ENCODE measurements at places on chromosomes 5 and 9. TPM values are rescaled to one million over a fixed set of nuclear protein-coding genes. Genes with fewer than 3 reads are reported as not detected.
A peak's percentile ranks its signal among the peaks of the same experiment; 100 is the strongest.

DNA sequence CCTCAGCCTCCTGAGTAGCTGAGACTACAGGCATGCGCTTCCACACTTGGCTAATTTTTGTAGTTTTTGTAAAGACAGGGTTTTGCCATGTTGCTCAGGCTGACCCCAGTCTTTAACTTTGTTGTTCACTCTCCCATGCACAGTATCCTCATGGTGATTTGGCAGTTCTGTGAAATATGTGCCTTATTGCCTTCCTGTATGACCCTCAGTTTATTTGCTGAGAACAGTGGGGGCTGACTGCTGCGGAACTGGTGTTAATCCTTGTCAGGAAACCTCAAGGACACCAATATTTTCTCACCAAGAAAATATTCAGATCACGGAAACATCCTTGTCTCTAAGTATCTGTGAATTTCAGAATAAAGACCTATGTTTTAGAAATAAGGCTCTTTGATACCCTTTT lies 287.8 kb downstream of the ARRDC3 start:
- DNase-seq = no peak

GRCh38 chr5:67045816-67046740 lies 150.5 kb downstream of the CD180 start:
- no peak for DNase-seq

Gene SPINK13
- not detected for total RNA-seq

DNA sequence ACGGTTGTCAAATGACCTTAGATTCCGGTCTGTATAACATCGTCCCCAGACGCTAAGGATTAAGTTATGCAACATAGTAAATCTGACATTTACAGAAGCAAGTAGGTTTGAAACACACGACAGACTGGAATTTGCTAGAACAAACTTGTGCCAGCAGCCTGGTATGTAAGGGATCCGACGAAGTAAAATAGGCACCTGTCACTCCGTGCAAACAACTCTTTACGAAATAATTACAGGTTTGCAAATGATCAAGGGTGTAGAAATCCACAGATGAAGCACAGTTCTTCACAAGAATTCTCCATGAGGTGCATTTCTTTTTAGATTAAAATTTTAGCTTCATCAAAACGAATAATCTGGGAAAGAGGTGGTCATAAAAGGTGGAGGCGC lies 508 bp downstream of the MOCS2 start:
- no peak for DNase-seq

DNA sequence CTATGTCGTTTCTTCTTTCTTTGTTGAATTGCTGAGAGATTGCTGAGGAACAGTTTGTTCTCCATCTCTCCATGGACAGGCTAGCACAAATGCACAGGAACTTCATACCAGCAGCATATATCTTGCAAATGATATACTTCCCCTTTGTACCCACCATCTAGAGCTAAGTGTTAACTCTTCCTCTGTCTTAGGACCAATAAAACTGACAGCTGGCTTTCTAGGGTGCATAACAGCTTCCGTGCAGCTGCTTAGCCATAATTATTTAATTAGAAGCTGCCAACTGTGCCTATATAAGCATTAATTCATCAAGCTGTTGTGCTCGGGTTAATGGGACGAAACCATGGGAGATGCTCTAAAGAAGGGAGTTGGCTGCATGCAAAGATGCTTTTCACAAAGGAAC lies 38.7 kb downstream of the KCTD16 start:
- no peak for DNase-seq

DNA sequence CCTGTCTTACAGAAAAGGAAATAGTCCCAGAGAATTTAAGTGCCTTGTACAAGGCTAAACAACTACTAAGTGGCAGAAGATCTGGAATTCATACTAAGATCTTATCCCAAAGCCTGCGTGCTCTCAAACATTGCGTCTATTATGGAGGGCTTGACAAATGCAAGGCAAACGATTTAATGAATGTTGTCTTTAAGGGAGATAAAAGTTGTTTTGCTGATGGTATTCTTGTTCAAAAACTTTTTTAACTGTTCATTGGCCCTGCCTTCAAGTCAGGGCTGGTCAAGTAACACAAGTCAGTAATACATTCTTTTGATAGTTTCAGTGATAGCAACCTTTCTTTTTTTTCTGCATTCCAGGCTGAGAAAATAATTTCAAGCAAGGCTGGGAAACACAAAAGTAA lies 1.7 kb upstream of the SLC38A9 start:
- DNase-seq = no peak

Gene IFNA2
- not detected for total RNA-seq

DNA sequence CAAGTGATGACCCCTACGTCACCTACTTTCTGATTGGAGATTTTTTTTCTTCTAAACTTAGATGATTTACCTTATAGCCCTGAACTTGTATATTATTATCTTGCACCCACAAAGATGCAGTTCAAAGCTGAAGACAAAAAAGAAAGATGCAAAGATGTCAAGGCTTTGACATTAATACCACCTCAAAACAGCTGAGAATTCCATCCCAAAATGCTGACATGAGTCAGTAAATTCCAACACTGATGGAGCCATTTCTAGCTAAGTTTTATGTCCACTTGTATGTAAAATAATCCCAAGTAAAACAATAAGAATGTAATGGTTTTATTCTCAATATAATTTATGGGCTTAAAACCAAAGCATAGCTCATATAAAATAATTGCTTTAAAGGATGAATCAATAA lies 91.5 kb upstream of the CDH9 start:
- no peak for DNase-seq

- DNase-seq = no peak
These were observed 148.1 kb upstream of the DMRT1 start for GRCh38 chr9:693201-694091.

Gene MCCC2
- total RNA-seq = 118 TPM

GRCh38 chr5:120229036-120229435 lies 235.1 kb upstream of the PRR16 start:
- no peak for DNase-seq

Gene FBXW5
- 162 TPM for total RNA-seq

Gene FOXD4L6
- total RNA-seq = not detected

- DNase-seq = no peak
These were observed 454.6 kb downstream of the GADD45G start for GRCh38 chr9:90059436-90059835.

GRCh38 chr5:83467371-83468035 lies 4.0 kb upstream of the VCAN start:
- peak; percentile 62 for DNase-seq

DNA sequence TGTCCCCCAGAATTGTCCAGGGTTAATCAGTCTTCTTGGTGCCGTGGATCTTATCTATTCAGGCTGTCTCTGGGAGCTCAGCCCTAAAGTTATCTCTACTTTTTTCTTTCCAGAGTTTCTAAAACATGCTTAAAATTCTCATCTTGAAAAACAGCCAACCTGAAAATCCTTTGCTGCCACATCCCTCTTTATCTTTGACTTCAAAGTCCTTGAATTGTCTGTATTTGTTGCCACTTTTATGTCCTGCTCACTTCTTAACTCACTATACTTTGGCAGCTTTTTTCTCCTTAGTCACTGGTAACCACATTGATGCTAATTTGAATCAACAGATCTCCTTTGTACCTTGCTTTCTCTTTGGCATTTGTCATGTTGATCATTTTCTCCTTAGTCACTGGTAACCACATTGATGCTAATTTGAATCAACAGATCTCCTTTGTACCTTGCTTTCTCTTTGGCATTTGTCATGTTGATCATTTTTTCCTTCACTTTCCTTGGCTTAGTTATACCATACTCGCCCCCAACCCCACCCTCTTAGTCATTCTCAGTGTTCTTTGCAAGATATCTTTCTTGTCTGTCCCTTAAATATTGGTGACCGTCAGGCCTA lies 8.5 kb downstream of the DMXL1 start:
- DNase-seq = no peak

DNA sequence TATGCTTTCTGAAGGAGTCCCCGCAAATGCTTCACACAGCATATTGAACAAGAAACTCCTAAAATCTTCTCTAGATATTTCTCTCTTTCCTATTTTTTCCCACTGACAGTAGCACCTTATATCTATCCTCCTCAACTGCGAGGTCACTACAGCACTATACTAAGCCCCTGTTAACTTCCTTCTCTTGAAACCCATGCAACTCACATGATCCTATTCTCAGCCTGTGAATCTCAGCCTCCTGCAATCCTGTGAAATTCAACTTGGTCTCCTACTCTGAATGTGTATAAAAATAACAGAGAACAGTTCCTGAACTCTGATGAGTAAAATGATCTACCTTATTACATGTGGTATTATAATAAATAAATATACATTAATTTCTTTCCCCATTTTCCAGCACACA lies 6.1 kb upstream of the PLGRKT start:
- DNase-seq = no peak

DNA sequence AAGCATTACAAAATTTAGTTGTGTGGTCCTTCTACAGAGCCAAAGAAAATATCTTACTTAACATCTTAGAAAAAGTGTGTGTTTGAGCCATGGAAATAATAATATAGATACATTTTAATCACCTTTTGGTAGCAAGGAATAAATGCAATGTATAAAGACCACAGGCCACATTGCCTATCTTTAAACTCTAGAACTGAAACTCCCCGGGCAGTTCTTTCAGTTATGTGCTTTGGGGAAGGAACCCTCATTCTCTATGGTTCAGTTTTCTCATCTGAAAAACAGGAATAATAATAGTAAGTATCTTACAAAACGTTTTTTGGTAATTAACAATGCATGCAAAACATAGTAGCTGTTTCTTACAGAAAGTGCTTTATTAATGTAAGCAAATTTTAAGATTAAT lies 67.8 kb upstream of the GABRB2 start:
- no peak for DNase-seq

GRCh38 chr5:17854901-17855300 lies 220.6 kb downstream of the TAF11L14 start:
- no peak for DNase-seq

DNA sequence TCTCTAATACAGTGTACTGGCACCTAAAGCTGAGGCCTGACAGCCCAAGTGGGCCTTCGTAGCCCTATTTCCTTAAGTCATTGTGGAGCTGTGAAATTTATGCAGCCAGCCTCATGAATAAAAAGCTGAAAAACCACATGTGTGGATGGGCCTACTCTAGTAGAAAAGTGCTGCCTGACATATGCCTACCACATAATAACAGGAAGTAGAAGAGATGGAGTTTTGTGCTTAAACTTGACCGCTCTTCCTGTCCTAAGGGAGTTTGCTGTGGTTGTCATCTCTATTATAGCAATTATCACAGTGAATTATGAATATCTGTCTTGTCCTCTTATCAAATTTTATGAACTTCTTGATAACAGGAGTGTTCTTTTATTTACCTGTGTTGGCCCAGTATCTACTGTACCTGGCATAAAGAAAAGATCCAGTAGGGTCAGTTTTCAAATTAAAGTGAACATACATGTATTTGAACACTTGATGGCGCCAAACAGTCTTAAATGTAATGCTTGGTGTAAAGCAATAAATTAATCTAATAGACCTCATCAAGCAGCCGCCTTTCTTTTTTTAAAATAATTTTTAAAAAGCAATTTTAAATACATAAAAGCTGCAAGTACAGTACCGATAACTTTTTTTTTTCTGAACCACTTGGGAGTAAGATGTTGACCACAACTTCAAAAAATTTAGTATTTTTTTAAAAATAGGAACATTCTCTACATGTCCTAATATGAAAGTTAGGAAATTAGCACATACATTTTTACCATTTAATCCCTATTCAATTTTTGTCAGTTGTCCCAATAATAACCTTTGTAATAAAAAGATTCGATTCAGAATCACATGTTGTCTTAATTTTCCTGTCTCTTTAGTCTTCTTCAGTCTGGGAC lies 51.0 kb downstream of the FKTN start:
- DNase-seq = no peak

Gene NR4A3
- 4.1 TPM for total RNA-seq

GRCh38 chr5:54964405-54964804 lies 21.0 kb downstream of the ESM1 start:
- DNase-seq = no peak

Measured in left ventricle myocardium superior (tissue), 1 donor.